GM03348 (cell line): ENCODE measurements at places on chromosomes 2 and 18.
A peak's percentile ranks its signal among the peaks of the same experiment; 100 is the strongest.

DNA sequence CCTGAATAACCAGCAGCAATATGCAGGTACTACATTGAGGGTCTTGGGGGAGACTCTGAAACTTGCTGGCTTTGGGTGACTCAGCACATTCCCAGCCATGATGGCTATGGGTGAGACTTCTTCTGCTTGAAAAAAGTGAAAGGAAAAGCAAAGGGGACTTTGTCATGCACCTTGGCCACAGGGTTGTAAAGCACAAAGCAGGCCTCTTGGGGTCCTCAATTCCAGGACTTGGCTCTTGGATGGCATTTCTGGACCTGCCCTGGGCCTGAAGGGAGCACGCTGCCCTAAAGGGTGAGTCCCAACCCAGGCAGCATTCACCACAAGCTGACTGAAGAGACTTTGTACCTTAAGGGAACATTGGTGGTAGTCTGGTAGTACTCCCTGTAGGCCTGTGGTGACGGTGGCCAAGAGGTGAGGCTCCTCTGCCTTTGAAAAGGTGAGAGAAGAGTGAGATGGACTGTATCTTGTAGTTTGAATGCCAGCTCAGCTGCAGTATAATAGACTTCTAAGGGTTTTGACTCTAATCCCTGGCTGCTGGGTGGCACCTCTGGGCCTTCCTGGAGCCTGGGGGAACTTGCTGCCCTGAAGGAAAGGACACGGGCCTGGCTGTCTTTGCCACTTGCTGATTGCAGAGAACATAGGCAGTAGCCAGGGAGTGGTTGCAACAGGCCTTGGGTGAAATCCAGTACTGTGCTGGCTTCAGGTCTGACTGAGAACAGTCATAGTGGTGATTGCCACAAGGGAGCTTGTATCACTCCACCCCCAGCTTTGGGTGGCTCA lies 36.5 kb upstream of the CYTIP start:
- peak; percentile 73 for DNase-seq

DNA sequence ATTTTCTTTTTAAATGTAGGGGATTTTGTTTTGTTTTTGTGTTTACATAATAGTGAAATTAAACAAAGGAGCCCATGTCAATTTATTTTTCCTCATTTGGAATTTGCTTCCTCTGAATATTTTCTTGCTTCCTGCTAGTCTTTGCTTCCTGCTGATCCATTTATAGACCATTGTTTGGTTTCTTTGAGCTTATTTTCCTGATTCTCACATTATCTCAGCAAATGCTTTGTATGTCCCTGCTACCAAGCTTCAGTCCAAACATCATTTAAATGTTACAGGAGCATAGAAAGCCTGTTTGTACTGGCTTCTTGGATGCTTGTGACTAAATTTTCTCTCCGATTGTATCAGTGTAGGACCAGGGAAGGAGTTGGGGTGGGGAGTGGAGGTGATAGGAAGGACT lies 127.3 kb upstream of the IL1R2 start:
- no peak for DNase-seq

GRCh38 chr2:224263571-224264043 lies 138.3 kb downstream of the FAM124B start:
- DNase-seq: peak; percentile 44

- no peak for DNase-seq
These were observed 108.4 kb downstream of the TACR1 start for GRCh38 chr2:75090770-75091515.

GRCh38 chr2:197472166-197472565 lies 18.8 kb downstream of the COQ10B start:
- no peak for DNase-seq

DNA sequence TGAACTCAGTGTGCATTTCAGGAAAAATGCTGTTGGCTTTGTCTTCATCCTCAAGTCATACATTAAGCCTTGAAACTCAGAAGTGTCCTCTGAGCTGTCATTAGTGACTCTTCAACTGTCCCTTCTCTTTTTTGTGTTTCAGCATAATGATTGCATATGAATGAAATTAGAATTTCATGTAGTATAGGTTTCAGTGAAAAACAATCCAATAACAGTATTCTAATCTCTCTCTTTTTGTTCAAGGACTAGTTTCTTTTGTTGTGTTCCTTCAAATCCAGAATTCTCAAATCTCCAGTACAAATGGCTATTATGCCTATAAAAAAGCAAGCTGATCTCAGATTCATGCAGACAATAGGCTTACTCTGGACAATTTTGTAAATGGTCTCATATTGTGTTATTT lies 133.5 kb downstream of the QPCT start:
- no peak for DNase-seq

DNA sequence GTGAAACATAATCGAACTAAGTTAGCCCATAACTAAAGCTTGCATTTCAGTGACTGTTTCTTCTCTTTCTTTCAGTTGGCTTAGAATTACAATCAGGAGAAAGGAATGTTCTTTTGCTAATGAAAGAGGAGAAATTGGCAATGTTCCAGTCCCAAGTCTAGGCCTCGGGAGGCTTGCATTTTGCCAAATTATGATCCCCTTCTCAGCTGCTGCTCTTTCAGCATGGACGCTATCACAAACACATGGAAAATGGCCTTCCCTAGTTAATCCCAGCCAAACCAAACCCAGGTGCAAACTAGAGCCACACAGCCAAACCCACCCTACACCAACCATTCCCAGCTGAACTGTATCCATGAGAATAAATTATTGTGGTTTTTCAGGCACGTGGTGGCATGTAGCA lies 605.2 kb upstream of the LRRTM4 start:
- DNase-seq: no peak

DNA sequence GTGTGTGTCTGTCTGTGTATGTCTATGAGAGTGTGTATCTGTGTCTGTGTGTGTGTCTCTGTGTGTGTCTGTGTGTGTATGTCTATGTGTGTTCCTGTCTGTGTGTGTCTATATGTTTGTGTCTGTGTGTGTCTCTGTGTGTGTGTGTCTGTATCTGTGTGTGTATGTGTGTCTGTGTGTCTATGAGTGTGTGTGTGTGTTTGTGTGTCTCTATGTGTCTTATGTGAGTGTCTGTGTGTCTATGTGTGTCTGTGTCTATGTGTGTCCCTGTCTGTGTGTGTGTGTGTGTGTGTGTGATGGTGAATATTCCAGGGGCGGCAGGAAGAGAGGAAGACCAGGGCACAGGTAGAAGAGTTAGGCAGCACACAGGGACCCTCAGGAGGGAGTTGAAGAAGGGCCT lies 173.2 kb downstream of the MYCN start:
- no peak for DNase-seq

- no peak for DNase-seq
These were observed 765 bp upstream of the ING5 start for GRCh38 chr2:241701149-241701398.
